ENCODE measurements at places on chromosomes 6 and 20.
A peak's percentile ranks its signal among the peaks of the same experiment; 100 is the strongest.

DNA sequence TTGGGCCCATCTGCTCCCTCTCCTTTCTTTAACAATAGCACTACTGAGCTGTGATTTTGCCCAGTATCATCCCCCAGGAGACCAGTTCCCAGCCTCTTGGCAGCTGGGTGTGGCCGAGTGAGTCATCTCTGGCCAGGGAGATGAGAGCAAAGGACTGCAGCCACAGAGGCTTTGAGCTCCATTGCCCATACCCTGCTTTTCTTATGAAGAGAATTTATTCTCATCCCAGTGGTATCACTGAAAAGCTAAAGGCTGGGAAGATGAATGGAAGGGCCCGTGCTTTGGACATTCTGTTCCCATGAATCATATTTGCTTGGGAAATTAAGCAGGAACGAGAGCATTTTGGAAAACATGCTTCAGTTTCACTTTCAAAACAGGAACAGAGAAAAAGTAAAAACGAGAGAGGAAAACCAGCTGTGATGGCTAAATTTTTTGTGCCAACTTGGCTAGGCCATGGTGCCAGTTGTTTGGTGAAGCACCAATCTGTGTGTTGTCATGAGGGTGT is 14.9 kb downstream of the CST3 start:
- DNase-seq: no peak

DNA sequence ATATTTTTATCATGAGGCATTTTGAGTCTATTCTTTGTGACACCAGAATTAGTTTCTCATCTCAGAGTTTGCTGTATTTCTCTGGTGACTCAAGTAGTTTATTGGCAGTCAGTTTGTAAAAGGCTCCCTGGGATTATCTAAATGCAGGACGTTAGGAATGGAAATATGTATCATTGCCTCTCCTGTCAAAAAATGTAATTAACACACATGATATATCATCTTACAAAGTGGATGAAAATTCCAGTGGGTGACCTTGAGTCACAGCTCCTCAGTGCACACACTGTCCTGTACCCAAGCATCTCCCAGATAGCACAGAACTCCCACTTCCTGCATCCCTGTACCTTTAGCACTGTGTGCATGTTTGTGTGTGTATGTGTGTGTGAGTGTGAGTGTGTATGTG is 258.6 kb downstream of the LAMA2 start:
- no peak for DNase-seq

- DNase-seq: no peak
Observed at GRCh38 chr6:117389227-117390057, 36.3 kb downstream of the ROS1 start.

DNA sequence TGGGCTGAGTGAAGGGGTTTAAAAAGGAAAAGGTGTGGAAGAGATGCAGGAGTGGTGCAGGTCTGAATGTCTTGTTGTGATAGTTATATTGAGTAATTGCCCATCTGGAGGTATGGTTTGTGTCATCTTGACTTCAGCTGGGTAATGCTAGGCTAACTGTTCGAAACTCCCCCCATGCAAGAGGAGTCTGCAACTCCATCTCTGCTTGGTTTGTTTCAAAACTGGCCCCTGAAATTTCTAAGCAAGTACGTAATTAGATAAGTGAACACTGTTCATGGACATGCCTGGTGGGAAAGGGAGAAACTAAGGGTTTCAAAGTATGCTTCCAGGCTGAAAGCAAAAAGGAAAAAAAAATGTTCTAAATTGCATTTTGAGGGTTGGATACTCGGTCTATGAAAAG is 17.1 kb downstream of the TTK start:
- no peak for DNase-seq

- no peak for DNase-seq
Observed at GRCh38 chr6:43376551-43376981, 7.1 kb upstream of the ZNF318 start.

- DNase-seq: no peak
Observed at GRCh38 chr6:26243132-26243531, 121.9 kb upstream of the BTN3A2 start.

DNA sequence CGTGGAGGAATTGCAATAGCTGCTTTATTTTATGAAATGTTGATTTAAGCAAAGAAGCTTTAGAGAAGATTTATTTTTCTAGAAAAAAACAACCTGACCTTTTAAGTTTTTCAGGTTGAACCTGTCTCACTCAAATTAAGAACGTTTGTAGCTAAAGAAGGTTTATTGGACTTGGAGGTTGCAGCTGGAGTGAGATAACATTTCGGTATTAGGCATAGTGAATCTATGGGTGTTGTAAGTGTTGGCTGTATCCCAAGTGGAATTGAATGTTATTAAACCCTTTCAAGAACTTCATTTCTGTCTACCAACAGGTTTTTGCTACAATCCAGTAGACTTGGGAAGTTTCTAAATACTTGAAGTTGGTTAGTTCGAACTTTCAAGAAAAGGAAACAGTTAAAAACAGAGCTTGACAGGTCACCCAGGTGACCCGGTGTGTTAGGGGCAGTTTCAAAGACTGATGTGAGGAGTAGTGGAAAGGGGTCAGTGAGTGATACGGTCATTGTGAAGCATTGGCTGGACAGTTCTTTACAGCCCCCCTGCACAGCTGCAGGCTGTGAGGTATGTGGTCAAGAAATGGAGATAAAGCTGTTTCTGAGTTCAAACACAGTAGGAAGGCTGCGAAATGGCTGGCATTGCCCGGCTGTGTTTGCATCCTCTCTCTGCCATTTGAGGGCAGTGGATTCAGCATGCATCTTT is 2.4 kb upstream of the TBCC start:
- DNase-seq: no peak

GRCh38 chr20:44405257-44405656 is 49.8 kb downstream of the HNF4A start:
- no peak for DNase-seq

DNA sequence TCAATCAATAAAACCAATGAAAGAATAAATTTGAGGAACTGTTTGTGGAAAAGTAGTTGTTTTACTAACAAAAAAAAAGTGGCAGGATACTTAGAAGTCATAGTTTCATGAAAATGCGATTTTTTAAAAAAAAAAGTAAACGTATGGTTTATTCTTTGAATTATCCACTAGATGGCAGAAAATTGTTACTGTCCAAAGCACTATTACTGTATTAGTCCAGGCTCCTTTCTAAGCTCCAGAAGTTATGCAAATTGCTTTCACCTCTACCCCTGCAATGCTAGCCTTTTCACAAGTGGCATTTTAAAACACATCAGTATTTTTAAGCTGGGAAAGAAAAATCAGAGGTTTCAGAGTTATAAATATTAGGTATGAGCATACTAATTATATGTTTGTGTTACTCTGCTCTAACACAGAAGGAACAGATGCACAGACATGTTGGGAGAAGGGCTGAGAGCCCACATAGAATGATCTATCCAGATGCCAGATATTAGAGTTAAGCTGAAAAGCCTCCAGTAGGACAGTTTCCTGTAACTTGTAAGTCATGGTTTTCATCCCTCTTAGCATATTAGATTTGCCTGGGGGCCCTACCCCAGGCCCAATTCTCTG is 63.9 kb downstream of the FHL5 start:
- peak; percentile 22 for DNase-seq

GRCh38 chr6:164216368-164216767 is 801.9 kb downstream of the QKI start:
- DNase-seq: peak; percentile 24

DNA sequence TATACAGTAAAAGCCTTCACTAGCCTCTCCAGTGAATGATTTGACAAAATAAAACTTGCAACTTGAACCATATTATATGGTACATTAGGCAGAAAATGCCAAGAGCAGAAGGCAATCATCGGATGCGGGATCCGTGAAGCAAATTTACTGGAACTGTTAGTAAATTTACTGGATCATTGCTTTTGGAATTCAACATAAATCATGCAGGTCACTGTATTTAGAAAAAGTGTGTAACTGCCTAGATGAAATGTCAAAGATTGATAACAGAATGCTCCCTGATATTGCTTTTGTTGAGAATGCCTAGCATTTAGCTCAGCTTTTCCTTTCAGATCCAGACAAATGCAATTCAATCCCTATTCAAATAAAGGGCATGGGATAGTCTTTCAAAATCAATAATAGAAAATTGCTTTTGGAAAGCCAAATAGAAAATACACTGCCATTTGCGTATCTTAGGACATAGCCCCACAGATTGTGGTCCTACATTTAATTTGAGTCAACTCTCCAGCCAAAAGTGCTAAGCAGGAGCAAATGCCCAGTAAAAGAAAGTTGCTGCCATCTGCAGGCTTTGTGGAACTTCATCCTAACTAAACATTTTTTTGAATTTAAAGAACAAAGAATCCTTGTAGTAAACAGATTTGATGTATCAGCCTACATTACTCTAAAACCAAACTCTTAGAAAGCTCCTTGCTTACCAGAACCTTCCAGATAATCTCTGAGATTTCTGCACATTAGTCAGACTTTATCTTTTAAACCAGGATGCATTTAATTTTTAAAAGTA is 109.5 kb upstream of the HSF2 start:
- peak; percentile 49 for DNase-seq

DNA sequence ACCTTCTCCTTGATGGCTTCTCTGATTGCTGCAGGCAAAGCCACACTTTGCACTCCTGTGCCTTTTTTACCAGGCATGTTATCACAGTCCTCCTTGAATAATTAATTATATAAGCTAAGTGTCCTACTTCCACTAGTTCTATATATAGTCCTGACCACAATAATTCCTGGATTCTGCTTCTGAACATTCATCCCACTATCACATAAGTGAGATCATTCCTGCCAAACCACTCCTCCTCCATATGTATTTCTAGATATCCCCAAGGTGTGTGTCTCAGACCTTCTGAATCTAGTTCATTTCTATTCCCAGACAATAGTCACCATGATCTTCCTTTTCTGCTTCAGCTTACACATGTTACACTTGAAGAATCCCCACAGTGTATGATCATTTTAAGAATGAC is 1237.5 kb upstream of the MAP3K7 start:
- no peak for DNase-seq

DNA sequence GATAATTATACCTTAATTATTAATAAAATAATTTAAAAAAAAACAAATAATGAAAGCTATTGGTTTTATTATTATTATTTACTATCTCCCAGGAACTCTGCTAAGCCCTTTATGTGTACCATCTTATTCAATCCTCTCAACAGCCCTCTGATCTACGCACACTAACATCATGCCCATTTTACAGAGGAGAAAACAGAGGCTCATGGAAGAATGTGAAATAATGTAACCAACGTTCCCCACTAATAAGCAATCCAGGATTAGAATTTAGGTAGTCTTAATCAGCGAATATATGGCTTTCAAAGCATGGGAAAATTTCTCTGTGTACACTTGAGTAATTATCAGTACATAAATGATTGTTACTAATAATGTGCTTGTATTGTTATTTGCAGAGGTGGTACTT is 89.0 kb downstream of the MAFB start:
- DNase-seq: no peak

- DNase-seq: no peak
Observed at GRCh38 chr20:16283978-16284377, 289.3 kb downstream of the KIF16B start.

GRCh38 chr6:101666256-101666655 is 272.7 kb downstream of the GRIK2 start:
- DNase-seq: no peak

GRCh38 chr20:51470907-51471411 is 71.6 kb downstream of the NFATC2 start:
- no peak for DNase-seq

GRCh38 chr6:40803897-40804702 is 216.9 kb upstream of the LRFN2 start:
- DNase-seq: peak; percentile 38
